SK-N-MC (cell line): ENCODE measurements at places on chromosomes 2 and 18.

GRCh38 chr2:9008951-9009664, 5.6 kb upstream of the MBOAT2 start:
- no peak for DNase-seq

- DNase-seq, result no peak
Measured at GRCh38 chr2:219475697-219476651, 22.7 kb upstream of the GMPPA start.

DNA sequence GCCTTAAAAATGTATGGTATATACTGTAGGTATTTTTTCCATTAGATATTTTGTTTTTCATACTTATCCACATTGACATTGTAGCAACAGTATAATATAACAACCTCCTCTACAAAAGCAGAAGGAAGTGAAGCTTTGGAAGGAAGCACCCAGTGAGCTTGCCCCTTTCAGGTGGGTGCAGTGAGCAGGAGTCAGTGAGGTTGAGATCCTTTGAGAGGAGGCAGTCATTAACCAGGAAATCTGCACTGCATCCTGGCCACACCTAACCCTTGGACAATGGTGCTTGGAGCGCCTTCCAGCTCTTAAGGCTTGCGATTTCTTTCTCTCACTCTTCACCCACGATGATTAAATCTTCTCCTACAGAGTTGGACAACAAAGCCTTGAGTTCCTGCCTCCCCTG, 13.9 kb downstream of the IL37 start:
- DNase-seq, result no peak

- no peak for DNase-seq
Measured at GRCh38 chr18:62518460-62519375, 4.1 kb upstream of the ZCCHC2 start.

DNA sequence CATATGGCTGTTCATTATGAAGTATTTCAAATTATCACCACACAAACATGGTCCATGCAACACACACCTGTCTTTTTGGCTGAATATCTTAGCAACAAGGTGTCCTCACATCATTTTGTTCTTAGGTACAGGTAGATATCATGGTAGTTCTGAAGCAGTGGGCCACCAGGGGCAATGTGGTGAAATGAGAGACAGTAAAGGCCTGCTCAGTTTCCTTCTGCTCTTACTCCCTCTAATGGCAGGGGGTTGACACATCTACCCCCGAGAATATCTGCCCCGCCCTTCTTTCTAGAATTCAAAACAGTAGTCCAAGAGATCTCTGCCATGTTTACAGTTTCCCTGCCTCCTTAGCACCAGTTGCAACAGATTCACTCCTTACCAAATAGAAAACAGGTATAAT, 147.0 kb upstream of the KLHL14 start:
- no peak for DNase-seq

- DNase-seq, result no peak
Measured at GRCh38 chr2:133417415-133417814, 150.8 kb downstream of the NCKAP5 start.

DNA sequence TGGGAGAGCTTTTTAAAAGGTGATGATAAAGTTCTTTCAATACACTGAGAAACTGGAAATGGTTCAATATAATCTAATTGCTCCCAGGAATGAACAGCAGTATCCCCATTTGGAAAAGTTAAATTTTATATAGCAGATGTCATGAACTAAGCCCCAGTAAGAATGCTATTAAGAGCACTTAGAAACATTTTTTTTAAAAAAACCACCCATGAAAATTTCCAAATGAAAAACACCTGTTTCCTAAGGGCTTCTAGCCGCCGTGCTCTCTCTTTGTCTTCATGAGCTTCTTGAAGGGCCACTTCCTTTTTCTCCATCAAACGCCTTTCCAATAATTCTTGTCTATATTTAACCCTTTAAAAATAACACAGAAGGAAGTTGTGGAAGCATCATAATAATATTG, 77.0 kb downstream of the UPP2 start:
- no peak for DNase-seq

DNA sequence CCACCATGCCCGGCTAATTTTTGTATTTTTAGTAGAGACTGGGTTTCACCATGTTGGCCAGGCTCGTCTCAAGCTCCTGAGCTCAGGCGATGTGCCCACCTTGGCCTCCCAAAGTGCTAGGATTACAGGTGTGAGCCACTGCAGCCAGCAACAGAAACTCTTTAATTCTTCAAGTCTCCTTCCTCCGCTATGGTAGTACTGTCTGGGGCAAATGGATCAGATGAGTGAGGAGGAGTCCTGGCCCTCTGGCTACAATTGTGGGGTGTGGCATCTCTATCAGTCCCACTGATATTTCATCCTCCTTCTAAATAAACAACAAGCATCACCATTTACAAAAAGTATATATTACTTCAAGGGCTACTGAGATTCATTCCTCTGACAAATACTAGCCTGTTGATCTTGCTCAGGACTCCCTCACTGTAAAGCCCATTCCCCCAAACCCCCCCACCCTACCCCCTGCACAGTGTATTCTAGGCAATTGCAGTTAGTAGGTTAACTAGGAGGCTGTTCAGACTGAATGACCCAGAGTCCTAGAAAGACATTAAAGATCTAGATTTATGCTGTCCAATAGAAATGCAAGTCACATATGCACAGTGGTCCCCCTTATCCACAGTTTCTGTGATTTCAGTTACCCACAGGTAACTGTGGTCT, 71.2 kb upstream of the STAM2 start:
- DNase-seq, result no peak

GRCh38 chr2:190875891-190876290, 4.7 kb upstream of the GLS start:
- DNase-seq, result no peak

DNA sequence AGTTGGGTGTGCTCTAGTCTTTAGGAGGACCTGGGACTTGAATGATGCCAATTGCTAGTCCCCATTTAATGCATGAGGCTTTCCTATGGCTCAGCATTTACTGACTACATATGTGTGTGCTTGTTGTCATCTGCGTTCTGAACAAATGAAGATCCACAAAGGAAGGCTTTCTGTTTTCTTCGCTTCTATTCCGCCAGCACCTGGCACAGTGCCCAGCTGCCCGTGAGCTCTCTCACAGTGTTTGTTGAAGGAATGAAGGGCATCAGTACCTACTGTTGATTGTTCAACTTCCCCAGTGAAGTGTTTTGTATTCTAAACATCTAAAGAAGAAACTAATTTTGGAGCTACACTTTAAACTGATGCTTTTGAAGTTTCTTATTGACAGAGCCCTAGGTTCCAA, 122.4 kb upstream of the LINC00305 start:
- no peak for DNase-seq

DNA sequence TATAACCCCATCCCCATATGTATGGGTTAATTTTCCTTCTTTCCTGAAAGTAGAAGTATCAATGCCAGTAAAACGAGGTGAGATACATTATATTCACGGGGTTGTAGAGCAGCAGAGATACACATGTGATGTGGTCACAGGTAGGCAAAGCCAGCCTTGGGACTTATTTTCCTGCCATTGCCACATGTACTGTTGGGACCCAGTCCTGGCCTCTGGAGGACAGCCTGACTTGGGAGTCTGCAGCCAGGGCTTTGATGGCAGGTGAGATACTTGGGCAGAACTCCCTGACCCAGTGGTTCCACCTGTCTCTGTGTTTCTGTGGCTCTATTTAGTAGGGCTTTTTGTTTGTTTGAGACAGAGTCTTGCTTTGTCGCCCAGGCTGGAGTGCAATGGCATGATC, 18.1 kb downstream of the PLEKHB2 start:
- DNase-seq, result no peak

GRCh38 chr2:218294430-218295022, 2.2 kb upstream of the TMBIM1 start:
- no peak for DNase-seq

DNA sequence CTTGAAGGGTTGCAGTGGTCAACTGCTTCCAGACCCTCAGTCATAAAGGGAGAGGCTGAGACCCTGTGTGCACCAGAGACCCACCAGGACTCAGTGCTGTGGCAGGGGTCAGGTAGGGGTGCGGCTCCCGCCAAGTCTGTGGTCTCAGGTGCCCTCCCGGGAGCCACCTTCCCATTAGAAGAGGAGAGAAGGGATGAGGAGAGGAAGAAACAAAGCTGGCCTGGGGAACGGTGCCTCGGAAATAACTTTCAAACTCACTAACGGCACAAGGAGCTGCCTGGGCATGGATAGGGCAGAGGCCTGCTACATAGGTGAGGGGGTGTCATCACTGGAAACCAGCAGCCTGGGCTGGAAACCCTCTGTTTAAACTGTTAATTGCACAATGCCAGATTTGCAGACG, 84.9 kb downstream of the TPO start:
- no peak for DNase-seq

- DNase-seq, result no peak
Measured at GRCh38 chr2:182048088-182048487, 62.4 kb downstream of the PPP1R1C start.

- DNase-seq, result no peak
Measured at GRCh38 chr18:76449111-76449453, 46.0 kb downstream of the ZNF516 start.

GRCh38 chr2:111204706-111205105, 84.0 kb downstream of the BCL2L11 start:
- DNase-seq, result no peak

GRCh38 chr2:160561551-160562295, 68.1 kb upstream of the RBMS1 start:
- no peak for DNase-seq
